ENCODE measurements at places on chromosomes 1 and 21.

GRCh38 chr1:17586172-17586964 lies 46.9 kb downstream of the ARHGEF10L start:
- DNase-seq: no peak

GRCh38 chr1:167149793-167150491 lies 56.1 kb downstream of the STYXL2 start:
- no peak for DNase-seq

GRCh38 chr1:55309786-55310504 lies 94.8 kb upstream of the USP24 start:
- DNase-seq: no peak

DNA sequence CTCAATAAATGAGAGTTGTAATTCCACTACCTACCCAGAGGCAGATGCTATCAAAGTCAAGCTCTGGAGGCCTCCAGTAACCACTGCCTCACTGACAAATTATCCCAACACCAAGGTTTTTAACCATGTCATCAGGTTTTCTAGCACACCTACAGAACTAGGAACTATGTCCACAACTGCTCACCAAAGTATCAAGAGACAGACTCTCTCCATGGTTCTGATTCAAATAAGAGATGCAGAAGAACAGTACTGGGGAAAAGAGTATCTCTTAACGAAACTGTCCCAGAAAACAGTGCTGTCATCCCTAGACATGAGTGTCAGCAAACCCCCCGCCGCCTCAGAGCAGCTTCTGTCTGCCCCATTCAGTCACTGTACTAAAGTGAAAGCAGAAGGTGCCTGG lies 301.7 kb downstream of the OMA1 start:
- no peak for DNase-seq

DNA sequence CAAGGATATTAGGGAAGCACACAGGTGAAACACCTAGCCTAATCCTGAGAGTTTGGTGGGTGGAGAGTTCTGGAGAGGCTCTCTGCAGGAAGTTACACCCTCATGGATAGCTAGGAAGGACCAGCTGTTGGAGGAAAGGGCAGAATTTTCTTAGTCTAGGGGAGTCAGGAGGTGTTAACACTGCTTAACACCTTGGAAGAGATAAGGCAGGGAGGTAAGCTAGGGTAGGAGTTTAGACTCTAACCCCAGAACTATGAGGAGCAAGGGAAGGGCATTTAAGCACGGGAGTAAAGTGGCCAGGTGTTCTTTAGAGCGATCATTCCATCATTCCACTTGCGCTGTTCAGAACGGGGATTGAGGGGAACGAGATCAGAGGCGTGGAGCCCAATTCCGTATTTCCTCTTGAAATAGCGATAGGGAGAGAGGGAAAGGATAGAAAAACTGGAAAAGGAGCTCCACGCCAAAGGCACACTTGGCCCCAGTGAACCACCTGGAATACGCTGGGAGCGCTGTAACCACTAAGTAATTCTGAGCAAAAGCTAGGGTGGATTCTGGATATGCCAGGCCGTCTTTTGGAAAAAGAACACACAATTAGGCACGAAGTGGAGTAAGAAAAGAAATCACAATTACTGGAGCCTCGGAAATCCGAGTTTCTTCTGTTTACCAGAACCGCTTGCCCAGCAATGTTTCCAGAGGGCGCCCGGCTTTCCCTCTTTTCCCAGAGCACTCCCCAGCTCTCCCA lies 1.5 kb upstream of the GPR137B start:
- DNase-seq: no peak

DNA sequence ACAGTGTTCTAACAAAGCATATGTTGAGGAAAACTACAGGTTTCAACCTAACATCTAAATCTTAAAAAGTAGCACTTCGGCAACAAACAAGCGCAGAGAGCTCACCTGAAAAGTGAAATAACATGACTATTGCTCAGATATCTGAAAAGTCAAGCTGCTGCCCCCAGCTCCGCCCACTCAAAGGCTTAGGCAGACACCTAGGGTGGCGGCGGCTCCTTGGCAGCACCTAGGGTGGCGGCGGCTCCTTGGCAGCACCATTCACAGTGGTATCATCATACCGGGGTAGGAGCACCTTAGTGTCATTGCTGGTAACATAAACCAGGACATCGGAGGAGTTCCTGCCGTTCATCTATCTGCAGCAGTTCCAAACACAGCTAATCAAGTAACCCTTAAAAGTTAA lies 4.2 kb upstream of the S100A12 start:
- DNase-seq: no peak

DNA sequence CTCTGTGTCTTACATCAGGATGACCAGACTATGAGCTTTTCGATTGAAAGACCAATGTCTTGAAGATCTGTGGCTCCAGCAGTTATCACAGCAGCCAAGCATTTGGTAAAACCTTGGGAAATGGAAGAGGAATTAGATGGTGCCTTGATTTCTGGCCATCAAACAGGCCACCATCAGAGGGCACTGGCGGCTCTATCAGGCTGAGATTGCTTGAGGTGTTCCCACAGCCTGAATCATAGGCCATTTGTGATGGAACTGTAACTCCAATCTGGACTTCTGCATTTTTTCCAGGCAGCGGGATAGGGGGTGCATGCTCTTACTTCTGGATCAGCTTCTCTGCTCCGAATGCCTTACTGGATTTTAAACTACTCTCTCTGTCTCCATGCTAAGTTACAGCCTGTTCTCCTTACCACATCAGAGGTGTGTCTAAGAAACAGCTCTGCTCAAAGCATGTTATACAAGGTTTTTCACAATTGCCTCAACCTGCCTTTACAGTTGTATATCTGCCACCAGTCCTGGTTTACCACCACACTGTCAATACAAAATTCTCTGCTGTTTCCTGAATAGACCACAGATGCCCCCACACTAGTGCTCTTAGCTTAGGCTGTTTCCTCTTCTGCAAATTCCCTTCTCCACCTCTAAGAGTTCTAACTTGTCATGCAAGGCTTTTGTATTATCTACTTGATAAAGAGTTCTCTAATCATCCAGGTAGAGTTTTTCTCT lies 180.9 kb downstream of the PTGER3 start:
- no peak for DNase-seq

- DNase-seq: no peak
Measured at GRCh38 chr1:66494482-66494881, 39.5 kb upstream of the SGIP1 start.

- no peak for DNase-seq
Measured at GRCh38 chr1:31618916-31619846, 1.7 kb downstream of the HCRTR1 start.

- DNase-seq: no peak
Measured at GRCh38 chr1:36768486-36769178, 265.7 kb downstream of the GRIK3 start.

GRCh38 chr1:181208083-181208482 lies 119.6 kb downstream of the IER5 start:
- no peak for DNase-seq

GRCh38 chr1:163271535-163271934 lies 50.2 kb upstream of the NUF2 start:
- no peak for DNase-seq

DNA sequence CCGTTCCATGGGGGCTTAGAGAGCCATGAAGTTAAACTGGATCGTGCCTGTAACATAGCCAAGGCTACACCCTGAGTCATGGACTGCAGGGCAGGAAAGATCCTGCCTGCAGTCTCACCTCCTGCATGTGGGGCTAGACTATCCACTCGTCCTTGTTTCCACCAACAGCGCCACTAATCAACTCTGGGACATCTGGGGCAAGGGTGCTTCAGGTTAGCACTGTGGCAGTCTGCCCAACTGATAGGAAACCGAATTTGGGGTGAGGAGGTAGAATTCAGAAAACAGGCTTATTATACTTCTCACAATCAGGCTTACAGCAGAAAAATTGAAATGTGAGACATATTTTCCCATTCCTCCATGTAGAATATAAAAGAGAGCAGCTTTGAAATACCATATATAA lies 85.2 kb upstream of the ADAM30 start:
- DNase-seq: no peak

DNA sequence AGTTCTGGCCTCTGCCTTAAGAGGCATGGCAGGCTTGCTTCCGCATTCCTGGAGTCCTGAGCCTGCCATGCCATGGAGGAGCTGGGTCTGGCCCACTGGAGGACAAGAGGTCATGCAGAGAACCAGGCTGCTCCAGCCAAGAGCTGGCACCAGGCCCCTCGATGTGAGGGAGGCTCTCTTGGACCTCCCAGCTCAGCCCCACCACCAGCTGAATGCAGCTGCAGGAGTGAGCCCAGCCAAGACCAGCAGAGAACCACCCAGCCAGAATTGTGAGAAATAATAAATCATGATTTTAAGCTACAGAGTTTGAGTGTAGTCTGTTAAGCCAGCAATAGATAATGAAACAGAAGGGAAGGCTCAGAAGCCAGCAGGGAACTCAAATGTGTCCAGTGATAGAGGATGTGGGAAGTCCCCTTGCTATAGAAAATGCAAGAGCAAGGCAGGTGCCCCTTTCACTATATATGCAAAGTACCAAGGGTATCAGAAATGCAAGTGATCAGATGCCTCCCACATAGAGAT lies 118.4 kb downstream of the HIVEP3 start:
- DNase-seq: peak; percentile 81

DNA sequence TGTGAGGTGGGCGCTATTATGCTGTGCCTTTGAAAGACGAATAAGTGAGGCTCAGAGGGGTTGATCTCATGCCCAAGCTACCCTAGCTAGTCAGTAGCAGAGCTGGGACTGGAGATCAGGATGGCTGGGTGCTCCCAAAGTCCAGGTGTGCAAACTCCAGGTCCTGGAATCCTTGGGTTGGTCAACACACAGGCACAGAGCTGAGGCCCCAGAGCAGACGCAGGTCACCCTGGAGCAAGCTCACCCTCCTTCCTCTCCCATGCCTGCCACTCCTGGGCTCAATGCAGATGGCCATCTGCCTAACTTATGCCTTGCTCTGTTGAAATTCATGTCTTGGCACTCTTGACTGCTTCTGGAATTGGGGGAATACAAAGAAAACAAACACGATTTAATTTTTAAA lies 587.2 kb downstream of the PTPRU start:
- DNase-seq: no peak

DNA sequence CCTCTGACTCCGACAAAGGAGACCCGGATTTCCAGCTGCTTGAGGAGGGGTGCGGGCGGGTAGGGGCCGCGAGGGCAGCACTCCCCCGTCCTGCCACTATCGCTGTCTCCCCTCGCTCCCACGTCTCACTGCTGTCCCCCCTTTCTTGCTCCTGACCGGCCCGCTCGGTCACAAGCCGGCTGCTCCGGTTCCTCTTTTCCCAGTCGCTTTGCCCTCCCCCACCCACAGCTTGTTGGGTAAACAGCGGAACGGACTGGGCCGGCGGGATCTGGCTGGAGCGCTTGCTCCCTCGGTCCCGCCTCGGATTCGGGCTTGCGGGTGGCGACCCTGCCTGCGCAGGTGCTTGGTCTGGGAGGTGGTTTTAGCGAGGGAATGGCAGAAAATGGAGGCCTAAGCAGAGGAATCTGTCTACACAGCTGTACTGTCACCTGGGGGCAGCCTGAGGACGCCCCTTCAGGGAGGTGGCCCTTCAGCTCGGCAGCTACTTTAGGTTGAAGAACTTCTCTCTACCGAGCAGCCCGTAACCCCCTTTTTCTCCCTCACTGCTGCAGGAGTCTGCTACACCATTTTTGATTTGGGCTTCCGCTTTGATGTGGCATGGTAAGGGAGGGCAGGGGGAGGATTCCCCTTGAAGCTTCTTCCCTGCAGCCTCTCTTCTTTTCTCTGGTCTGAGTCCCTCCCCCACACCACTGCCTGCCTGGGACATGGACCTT lies 645 bp downstream of the ATP6V0B start:
- DNase-seq: peak; percentile 64

DNA sequence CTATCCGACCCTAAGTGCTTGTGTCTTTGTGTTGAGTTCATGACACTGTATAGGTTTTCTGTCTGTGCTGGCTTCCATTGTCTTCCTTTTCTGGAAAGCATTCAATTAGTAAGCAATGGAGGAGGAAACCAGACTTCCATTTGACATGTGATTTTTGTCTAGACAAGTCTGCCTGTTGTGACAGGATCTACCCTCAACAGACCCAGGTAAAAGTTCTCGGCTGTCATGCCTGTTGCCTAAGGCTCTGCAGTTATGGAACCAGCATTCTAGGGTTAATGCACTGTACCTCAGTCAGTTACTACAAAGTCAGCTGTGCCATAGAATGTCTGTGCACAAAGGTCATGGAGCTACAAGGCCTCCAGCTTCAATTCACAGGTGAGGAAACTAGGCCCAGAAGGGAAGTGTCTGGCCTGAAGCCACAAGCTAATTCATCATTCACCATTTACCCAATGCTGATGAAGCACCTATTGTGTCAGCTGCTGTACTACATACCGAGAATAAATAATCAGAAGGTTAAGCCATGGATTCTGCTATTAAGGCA lies 72.3 kb downstream of the PLPP3 start:
- no peak for DNase-seq

- no peak for DNase-seq
Measured at GRCh38 chr1:3717041-3717714, 35.1 kb upstream of the CCDC27 start.

- DNase-seq: no peak
Measured at GRCh38 chr1:2151252-2151651, 43.3 kb downstream of the FAAP20 start.

- DNase-seq: no peak
Measured at GRCh38 chr21:36756527-36756926, 57.6 kb downstream of the SIM2 start.

Data from left ventricle myocardium inferior (tissue), 1 donor.